ENCODE measurements at places on chromosomes 11 and 22.

DNA sequence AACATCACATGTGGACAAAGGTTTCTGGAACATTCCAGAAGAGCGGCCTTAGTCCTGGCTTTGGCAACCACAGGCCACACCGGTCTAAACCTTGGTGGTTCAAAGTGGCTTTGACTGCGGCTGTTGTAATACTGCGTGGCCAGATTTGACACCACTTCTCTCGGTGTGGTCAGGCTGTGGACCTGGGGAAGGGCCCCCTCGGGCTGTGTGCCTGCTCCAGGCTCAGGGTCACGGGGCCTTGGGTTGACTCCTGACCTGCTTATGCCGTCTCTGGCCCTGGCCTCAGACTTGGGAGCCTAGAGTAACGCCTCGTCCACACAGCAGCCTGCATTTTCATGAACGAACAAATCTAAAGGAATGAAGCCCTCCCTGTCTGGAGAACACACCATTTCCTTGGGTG is 118.0 kb downstream of the PHF21B start:
- DNase-seq, result no peak

DNA sequence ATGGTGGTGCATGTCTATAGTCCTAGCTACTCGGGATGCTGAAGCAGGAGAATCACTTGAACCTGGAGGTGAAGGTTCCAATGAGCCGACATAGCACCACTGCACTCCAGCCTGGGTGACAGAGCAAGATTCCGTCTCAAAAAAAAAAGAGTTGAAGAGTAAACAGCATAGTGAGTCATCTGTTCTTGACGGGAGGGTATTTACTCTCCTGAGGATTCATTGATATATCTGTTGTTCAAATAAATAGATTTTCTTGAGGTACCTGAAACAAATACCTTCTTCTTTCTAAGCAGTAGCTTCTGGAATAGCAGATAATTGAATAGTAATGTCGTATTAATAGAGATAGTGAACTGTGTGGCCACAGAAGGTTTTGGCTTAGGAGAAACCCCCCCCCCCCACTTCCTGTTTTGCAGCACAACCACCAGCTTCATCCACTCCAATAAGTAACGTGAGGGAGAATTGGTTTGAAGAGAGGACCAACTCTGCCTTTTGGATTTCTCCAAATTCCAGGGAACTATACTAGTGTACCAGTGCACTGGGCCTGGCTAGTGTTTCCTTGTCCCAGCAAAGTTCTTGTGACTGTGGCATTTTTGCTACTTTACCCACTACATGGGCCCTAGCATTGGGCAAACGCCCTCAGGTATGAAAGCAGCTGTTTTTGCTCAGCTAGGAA is 90.0 kb downstream of the PRMT3 start:
- no peak for DNase-seq

- no peak for DNase-seq
Observed at GRCh38 chr11:115687934-115688333, 183.7 kb upstream of the CADM1 start.

DNA sequence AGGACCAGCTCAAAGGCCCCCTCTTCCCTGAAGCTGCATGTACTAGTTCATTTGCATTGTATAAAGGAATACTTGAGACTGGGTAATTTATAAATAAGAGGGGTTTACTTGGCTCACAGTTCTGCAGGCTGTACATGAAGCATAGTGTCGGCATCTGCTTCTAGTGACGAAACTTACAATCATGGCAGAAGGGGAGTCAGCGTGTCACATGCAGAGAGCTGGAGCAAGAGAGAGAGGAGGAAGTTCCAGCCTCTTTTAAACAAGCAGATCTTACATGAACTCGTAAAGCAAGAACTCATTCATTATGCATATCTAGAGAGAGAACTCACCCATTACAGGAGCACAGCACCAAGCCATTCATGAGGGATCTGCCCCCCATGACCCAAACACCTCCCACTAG is 7.1 kb upstream of the HMGXB4 start:
- DNase-seq, result no peak

Measured in DMS153 (cell line).